ENCODE measurements at places on chromosomes 6 and 20.

DNA sequence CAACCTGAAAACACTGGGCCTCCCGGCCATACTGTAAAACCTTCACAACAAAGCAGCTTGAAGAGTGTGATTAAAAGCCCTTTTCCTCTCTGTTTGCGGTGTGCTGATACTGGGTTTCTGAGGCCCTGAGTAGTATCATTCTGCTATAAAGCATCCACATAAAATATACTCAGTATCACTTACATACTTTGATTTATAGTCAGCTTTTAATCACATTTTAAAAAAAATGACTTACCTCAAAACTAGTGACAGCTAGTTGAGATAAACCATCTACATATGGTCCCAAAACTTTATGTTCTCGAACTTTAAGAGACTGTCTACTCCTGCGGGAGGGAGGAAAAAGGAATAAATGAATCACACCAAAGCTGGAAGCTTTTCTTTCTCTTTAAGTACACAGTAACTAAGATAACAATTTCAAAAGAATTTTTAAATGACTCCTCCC, 135.7 kb downstream of the KIF13A start:
- DNase-seq = no peak

- peak; percentile 65 for DNase-seq
Measured at GRCh38 chr20:63223121-63223825, 7.3 kb upstream of the YTHDF1 start.

DNA sequence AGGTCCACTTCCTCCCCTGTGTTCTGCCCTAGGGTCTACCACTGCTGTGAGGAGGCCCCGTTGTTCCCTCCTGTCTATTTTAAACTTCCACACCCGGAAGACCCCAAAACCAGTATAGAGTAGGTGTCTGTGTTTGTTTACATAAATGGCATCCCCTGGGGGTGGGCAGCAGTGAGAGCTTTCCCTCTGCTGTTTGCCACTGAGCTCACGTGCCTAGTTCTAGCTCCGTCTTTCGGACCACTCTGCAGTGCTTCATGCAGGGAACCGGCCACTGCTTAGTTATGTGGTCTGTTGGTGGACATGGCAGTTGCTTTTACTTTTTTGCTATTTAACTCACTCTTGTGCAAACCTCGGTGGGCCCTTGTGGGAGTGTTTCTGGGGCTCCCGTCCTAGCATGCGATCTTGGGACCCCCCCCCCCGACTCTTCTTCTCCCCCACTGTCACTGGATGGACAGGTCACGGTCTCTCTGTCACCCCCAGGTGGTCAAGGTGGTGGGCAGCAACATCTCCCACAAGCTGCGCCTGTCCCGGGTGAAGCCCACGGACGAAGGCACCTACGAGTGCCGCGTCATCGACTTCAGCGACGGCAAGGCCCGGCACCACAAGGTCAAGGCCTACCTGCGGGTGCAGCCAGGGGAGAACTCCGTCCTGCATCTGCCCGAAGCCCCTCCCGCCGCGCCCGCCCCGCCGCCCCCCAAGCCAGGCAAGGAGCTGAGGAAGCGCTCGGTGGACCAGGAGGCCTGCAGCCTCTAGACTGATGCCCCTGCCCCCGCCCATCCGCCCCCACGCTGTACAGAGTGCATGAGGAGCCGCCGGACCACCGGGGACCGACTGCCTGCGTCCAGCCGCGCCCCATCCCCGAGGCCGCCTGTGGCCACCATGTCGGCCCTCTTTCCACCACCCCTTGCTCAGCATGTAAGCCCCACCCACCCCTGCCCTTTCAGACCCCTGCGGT, 40.9 kb downstream of the VSTM2L start:
- DNase-seq = no peak

DNA sequence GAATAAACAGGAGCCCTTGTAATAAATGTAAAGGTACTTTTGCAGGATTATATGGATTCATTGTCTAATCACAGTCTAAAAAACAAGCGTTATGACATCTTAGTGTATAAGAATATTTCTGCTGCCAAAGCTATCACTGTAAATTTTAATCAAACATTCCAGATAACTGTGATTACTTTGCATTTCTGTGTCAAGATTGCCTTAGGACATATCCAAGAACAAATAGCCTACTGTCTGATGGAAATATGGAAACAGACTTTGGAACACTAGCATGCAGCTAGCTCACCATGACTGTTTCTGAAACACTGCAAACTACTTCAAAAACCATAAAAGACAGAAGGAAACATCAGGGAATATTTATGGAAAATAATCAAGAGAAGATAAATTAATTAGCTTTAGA, 248.7 kb upstream of the ASCC3 start:
- DNase-seq = no peak

GRCh38 chr6:136338486-136338885, 48.8 kb upstream of the BCLAF1 start:
- DNase-seq = no peak

DNA sequence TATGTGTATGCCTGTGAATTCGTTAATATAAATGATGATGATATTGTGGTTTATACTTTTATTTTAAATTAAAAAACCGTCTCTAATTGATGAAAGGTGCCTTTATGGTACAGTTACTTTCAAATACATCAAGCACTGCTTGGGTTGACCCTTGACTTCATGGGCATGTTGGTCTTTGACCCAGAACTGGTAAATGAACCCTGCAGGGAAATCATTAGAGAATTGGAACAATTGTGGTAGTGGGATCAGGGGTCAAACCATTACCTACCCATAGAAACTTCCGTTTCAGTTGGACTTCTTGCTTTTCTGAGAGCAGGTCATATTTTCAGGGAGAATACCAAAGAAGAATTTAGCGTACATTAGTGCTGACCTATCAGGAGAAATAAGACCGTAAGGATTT, 258.0 kb downstream of the TMEM242 start:
- DNase-seq = no peak

- no peak for DNase-seq
Measured at GRCh38 chr6:37998366-37998765, 178.8 kb downstream of the ZFAND3 start.

DNA sequence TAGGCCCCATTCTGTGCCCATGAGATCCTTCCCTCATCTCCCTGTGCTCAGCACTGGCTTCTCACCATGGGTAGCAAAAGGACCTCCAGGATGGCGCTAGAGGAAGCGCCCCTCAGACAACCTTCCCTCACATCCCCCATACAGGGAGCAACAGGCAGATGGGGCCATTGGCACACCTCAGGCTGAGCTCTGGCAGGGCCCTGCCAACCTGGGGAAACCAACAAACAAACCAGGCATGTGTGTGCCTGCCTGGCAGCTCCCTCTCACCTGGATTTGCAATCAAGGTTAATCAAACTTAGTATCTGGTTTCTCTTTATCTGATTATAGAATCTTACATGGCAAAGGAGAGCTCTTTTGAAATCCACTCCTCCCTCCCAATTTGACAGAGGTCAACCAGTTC, 134.9 kb downstream of the SLC23A2 start:
- no peak for DNase-seq

GRCh38 chr6:44533421-44533820, 145.9 kb downstream of the CDC5L start:
- DNase-seq = no peak

DNA sequence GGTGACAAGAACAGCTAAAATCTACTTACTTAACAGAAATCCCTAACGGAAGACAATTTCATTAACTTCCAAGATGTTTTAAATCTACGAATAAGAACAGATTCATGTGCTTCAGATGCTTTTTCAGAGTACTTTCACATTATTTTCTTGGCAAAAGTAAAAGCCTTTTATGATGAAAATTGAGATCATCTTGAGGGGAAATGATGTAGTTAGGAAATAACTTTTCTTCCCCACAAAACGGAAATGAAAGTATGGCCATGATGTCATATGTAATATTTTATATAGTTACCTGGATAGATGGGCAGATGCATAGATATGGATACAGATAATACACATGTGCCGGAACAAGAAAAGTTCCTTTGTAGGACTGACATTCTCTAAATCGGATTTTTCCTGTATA, 32.8 kb downstream of the SASH1 start:
- no peak for DNase-seq

GRCh38 chr20:63850689-63851547, 10.4 kb upstream of the ABHD16B start:
- DNase-seq = no peak

DNA sequence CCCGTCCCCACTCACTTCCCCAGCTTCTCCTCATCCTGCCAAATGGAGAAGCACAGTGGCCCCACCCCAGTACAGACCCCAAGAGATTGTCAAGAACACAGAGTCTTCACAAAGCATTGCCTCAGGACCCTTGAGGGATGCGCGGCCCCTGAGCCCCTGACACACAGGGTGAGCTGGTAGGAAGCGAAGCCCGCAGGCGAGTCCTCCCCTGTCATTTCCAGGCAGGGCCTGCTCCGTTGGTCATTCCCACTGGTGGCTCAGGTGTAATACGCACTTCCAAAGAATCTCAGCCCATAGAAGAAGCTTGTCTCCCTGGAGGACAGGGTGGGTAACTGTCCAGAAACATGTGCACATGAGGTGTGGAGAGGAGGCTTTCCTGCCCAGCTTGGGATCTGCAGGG, 404.2 kb downstream of the THBS2 start:
- DNase-seq = no peak

GRCh38 chr20:57810511-57811373, 100.9 kb upstream of the PMEPA1 start:
- DNase-seq = no peak

DNA sequence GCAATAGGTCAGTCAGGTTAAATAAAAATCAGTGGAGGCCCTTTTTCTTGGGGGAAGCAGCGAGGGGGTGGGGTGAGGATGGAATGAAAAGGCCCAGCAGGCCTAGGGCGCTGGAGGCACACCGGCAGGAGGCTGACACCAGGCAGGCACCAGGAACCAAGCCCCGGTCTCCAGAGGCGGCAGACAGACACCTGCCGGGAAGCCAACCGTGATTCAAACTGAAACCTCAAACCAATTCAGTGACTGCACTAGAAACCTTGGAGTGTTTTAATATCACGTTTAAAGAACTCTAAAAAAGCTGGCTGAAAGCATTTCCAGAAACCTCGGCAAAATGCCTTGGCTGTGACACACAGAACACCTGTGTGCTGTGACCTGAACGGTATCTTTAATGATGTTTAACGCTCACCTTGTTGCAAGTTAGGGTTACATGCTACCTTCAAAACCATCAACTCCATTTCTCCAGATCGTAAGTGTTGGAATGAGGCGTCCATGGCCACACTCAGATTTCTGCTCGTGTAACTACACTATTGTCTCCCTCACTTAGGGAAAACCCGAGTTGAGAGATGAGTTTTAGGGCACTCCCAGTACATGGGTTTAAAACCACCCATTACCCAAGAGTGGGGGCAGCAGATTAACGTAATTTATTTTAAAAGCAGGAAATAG, 27.2 kb downstream of the DIDO1 start:
- DNase-seq = no peak

DNA sequence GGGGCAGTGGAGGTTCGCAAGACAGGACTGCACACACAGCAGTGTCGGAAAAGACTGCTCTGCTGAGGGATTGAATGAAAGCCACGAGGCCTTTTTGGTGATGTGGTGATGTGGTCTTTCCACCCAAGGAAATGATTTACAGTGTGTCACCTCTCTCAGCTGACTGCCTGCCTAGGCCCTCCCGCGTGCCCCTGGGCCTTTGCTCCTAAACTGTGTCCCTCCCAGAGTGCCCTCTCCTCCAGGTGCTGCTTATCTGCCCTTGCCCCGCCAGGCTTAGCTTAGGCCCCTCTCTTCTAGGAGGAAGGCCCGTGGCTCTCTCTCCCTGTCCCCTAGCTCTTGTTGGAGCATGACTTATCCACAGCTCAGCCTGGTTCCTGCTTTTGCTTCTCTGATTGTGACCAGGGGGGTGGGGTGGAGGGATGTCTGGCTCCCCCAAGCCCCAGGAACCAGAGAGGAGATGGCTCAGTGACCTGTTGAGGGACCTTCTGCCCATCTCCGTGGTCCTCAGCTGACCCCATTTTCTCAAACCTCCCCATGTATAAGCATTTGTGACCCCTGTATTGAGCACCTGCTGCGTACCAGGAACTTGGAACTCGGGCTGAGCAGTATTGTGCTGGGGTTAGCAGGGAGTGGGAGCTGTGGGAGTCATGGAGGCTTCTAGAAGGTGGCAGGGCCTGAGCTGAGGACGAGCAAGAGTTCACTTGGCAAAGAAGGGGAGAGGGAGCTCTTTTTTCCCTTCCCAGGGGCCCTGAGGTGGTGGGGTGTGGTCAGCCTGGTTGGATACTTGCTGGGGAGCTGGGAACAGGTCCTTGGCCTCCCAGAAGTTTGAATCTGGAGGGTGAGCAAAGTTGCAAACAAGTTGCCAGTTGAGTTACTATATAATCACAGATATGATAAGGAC, 2.2 kb downstream of the SRC start:
- DNase-seq = no peak

GRCh38 chr6:90082847-90083246, 188.6 kb downstream of the GJA10 start:
- DNase-seq = no peak

- no peak for DNase-seq
Measured at GRCh38 chr6:81814370-81815076, 62.0 kb upstream of the TENT5A start.

Data from SHP77 (cell line).